ENCODE measurements at places on chromosomes 13 and 19.

DNA sequence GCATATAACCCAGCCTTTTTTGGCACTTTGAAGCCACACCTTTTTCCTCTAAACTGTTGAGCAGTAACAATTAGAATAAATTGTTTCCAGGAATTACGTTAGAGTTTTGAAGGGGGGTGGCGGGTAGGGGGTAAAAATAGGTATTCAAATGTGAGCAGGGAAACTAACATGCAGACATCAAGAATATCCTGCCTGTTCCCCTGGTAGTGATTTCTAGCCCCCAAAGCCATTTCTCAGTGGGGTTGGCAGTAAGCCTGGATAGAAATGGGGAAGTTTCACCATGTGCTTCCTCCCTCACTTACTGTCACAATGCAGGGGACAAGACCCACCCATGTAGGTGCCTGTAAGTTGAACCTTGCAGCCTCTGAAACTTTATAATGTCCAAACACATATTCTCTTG lies 3.8 kb downstream of the DOCK9 start:
- peak; percentile 24 for DNase-seq

GRCh38 chr13:27359199-27359821 lies 65.1 kb upstream of the GTF3A start:
- DNase-seq = peak; percentile 75

DNA sequence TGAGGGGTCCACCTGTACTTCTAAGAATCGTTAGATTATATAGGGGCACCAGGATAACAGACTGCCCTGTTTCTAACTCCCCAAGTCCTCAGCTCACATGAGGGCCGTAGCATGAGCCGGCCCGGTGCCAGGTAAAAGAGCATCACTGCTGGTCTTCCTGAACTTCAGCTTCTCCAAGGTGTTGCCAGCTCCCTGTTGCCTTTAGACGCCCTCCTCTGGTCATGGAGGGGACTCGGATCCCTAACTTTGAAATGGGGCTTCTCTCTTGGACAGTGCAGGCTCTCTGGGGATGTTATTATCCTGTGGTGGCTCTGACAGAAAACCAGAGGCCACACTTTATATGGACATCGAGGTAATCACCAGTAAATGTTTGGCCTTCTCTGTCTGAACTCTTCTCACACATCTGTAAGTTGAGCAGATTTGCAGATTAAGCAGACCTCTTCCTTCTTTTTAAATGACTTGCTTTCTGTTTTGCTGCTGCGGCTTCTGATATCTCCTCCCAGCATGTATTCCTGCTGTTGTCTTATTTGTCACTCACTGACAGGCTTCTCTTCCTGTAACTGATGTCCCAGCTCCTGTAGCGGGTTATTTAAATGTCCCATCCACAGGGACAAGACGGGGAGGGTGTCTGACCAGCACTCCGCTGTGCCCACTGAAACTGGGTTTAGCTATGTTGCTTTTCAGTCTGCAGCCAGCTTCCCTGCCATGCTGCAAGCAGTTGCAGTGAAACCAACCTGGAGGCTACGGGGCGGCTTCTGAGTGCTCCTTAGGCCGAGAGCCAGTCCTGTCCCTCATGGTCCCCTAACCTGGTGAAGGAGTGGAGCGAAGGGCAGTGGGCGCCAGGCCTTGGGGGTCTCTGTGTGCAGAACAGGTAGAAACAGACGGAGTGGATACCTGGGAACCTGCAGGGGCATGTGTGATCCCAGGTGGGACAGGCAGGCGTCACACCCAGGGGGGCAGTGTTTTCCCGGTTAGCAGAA lies 39.2 kb downstream of the TSSK6 start:
- DNase-seq = peak; percentile 26

- peak; percentile 95 for DNase-seq
Observed at GRCh38 chr13:50512474-50513299, 330.8 kb downstream of the DLEU7 start.

DNA sequence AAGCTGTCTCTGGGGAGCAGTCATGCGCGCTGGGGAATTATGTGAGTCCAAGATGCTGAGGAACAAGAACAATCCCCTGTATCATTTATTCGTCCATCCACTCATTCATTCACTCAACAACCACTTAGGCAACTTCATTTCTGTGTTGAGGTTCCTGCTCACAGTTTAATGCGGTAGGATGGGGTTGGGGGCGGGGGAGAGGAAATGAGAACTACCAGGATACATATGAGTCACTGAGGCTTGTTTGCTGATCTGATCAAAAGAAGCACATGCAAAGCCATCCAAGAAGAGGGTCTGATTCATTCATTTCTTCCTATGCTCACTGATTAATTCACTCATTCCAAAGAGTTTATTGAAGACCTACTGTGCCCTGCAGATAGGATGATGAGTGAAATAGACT lies 20.9 kb downstream of the ZNF536 start:
- no peak for DNase-seq

- no peak for DNase-seq
Observed at GRCh38 chr13:50715402-50716146, 127.9 kb downstream of the DLEU7 start.

DNA sequence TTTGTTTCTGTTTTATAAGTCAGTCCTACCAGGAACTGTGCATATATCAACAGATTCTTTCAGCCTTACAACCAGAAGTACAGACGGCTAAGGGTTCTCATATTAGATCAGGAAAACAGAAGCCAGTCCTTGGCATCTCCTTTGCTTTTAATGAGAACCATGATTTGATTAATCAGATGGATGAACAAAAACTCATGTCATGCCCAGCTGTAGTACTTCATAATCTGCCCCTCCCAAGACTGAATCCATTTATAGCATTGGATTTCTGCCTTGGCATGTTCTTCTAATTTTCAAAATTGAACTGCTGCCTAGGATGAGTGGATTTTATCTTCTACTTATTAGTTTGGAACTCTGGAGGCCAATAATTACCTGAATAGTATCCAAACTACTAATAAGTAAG lies 617.2 kb downstream of the SLITRK5 start:
- no peak for DNase-seq

Data from OCI-LY7 (cell line).